Osteoblast (primary cell): ENCODE measurements at places on chromosomes 1 and 21. TPM values are rescaled to one million over a fixed set of nuclear protein-coding genes. Genes with fewer than 3 reads are reported as not detected.

DNA sequence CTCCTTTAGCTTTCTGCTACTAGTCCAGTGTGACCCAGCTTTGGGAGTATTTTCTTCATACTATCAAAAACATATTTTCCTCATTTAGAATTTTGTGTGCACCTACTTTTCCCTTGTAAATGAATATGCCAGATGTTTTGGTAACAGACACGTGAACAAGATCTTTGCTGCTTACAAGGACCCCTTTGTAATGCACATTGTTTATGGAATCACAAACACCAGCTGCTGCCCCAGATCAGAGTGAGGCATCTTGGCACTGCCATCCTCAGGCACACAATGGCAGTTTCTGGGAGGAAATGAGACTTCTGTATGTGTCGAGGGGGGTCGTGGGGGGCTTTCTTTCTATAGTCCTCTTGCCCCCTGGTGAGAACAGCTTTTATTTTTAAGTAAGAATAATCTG lies 115.7 kb downstream of the RGL1 start:
- DNase-seq: no peak

DNA sequence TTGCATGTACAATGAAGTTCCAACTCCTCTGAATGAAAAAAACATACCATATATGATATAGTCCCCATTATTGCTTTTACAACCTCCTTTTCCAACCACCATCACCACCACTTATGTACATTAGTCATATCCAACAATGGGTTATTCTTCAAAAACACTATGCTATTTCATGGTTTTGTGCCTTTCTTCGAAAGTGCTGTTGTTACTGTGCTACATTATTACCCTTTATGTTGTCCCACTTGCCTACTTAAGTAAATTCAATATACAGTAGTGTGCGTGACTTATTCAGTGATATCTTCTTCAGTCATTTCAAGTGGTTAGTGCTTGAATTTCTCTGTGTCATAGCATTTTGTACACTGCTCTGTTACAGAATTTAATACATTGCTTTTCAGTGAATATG lies 105.3 kb downstream of the ASH1L start:
- DNase-seq: no peak

GRCh38 chr1:246748867-246749266 lies 24.7 kb downstream of the SCCPDH start:
- peak; percentile 58 for DNase-seq

DNA sequence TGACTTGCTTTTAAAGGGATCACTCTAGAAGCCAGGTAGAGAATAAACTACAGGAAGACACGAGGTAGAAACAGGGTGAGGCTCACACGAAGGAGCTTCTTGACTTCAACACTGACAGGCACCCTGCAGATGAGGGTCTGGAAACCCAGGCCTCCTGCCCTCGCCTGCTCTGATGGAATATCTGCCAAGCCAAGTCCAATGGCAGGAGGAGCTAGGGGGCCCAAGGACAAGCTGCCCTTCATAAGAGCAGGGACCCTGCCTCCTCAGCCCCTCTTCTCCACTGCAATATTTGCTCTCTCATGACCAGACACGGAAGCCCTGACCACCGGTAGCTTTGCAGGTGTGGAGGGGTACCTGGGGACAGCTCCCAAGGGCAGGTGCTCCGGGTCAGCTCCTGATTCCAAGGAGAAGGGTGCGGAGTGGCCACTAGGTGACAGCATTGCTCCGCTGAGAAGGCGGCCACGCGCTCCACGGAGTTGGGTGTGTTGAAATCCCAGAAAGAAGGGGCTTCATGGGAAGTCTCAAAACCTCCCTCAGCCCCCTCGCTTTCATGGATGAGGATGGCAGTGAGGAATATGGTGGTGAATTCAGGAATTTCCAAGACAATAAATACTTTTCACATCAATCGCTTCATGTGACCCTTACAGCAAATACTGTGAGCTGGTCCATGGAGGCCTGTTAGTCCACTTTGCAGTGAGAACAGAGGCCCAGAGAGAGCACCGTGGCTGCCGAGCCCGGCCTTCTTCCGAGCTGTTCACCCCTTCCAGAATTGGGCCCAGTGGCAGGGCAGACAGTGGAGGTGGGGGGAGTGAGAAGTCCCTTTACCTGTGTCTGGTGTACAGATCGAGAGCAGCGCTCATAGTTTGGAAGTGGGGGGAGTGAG lies 33.2 kb upstream of the PAX7 start:
- peak; percentile 89 for DNase-seq

- DNase-seq: peak; percentile 89
Measured at GRCh38 chr1:44784094-44785028, 3.6 kb downstream of the BEST4 start.

DNA sequence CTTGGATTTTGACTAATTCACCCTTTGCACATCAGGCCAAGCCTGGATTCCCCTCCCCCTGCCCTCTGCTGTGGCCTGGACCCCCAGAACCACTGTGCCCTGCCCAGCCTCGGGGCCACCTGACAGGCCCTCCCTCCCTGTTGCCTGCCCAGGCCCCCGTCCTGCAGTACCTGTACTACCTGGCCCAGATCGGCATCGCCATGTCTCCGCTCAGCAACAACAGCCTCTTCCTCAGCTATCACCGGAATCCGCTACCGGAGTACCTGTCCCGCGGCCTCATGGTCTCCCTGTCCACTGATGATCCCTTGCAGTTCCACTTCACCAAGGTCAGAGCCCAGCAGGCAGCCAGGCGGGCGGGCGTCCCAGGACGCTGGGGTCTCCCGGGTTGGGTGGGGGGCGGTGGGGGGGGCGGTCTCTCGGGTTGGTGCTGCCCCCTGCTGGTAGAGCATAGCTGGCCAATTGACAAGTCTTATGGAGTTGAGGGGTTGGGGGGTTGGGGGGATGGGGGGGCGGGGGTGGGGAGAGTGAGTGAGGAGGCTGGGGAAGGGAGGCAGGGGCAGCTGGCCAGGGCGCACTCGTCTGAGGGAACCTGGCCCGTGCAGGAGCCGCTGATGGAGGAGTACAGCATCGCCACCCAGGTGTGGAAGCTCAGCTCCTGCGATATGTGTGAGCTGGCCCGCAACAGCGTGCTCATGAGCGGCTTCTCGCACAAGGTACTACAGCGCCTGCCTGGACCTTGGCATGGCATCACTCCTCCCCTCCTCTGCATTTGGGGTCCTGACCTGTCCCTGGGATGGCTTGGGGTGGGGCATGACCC lies 10.7 kb downstream of the AMPD2 start:
- peak; percentile 87 for DNase-seq

GRCh38 chr21:18129526-18129925 lies 115.1 kb upstream of the CHODL start:
- no peak for DNase-seq

- DNase-seq: no peak
Measured at GRCh38 chr1:201528631-201529252, 10.2 kb upstream of the NAV1 start.

DNA sequence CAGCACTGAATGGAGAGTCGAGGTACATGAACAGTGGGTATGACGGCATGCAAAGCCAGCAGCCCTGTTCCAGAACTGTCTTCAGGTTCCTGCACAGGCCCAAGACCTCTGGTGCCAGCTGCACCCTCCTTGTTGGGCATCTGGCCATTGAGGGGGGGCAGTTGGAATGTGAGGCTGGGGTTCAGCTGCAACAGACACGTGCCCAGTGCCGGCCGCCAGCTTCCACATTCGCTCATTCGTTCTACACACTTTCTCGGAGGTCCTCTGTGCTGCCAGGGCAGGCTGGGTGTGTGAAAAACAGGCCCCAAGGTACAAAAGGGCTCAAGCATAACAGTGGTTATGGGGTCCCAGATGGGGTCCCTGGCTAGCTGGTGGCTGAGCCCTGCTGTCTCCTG lies 37.9 kb upstream of the SLC19A1 start:
- peak; percentile 76 for DNase-seq

DNA sequence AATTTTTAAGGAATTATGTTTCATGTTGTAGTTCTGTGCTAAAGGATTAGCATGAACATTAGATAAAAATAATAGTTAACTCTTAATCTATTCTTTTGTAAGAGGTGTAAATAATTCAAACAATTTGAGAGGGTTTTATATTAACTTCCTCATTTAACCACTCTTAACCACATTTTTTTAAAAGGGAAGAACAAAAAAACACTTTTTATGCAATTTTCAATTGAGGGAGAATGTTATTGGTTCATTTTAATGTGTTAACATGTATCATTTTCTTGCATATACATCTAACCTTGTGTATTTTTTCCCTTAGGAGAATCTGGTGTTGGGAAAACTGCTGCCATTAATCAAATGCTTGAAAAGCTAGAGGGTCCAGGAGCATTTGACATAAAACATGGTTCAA lies 169.0 kb downstream of the LBR start:
- no peak for DNase-seq

- no peak for DNase-seq
Measured at GRCh38 chr1:8831340-8831739, 13.9 kb upstream of the RERE start.

DNA sequence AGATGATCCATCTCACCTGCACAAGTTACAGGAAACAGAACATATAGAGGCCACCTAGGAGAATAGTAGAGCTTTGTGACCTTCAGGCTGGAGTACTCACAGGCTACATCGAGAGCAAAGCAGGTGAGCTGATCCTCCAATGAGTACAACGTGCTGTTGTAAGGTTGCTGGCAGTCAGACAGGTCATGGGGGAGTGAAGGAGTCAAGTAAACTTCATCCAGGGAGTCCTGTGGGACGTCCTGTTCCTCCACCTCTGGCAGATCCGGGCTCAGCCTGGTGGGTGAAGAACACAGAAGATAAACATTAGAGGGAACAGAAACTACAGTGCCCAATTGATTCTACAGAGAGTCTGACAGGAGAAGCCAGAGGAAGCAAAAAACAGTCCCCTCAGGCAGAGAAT lies 62.5 kb downstream of the PRKAB2 start:
- DNase-seq: no peak

GRCh38 chr1:175918364-175918801 lies 175.0 kb upstream of the TNR start:
- DNase-seq: no peak

GRCh38 chr1:15714406-15715136 lies 21.5 kb upstream of the SLC25A34 start:
- peak; percentile 88 for DNase-seq

GRCh38 chr1:108749081-108749480 lies 2.6 kb downstream of the STXBP3 start:
- DNase-seq: no peak

DNA sequence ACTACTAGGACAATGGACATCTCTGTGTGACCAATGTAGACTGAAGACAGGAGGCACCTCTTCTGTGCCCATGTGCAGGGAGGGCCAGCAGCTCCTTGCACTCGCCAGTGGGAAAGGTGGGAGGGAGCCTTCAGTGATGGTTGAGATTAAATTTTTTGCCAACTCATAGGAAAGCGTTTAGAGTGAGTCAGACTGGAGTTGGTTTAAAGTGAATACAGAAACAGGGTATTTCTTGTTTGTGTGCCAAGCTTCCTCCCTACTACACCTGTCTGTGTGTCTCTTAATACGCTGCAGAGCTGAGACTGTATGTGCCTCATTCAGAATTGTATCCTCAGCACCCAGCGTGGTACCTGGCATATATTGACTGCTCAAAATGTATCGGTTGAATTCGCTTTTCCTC lies 13.5 kb upstream of the COL16A1 start:
- peak; percentile 79 for DNase-seq

- no peak for DNase-seq
Measured at GRCh38 chr21:22691658-22692057, 1693.4 kb downstream of the NCAM2 start.

- no peak for DNase-seq
Measured at GRCh38 chr1:37609002-37609401, 13.3 kb upstream of the GNL2 start.

- no peak for DNase-seq
Measured at GRCh38 chr1:80534606-80535360, 1266.0 kb upstream of the ADGRL2 start.

- DNase-seq: no peak
Measured at GRCh38 chr1:112253366-112253765, 142.6 kb upstream of the CTTNBP2NL start.

DNA sequence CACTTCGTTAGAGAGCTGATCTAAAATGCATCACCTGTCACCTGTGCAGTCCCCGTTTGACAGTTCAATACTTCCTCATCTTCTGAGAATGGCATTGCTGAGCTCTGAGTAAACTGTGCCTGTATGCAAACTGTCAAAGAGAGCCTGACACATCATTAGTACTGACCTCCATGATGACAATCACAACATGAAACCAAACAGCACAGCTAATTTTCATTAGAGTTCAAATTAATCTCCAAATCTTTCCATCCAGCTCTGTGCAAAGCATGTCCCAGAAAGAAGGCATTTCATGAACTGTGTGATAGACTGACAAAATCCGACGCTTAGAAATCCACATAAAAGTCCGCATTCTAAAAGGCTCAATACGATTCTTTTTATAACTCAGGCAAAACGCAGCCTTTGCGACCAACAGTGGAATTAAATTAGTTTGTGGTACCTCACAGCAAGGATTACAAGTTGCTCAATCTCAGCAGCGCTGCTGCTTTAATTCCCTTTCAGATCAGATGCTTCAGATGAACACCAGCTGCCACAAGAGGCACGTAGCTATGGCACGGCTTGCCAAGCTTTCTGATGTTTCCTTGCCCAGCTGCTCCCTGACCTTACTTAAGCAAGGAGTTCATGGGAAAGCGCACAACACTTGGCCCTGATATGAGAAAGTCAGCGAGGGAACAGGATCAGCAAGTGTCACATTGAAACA lies 765.5 kb upstream of the PRMT6 start:
- no peak for DNase-seq

- no peak for DNase-seq
Measured at GRCh38 chr21:18772404-18772803, 368.8 kb upstream of the TMPRSS15 start.

DNA sequence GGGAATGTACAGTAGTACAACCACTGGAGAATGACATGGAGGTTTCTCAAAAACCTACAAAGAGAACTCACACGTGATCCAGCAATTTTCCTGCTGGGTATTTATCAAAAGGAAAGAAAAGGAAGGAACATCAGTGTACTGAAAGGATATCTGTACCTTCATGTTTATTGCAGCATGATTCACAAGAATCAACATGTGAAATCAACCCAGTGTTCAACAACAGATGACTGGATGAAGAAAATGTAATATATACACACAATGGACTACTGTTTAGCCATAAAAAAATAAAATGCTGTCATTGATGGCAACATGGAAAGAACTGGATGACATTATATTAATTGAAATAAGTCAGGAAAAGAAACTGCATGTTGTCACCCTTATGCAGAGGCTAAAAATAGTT lies 19.0 kb upstream of the CYP4A11 start:
- DNase-seq: no peak

GRCh38 chr1:226054519-226055327 lies 7.8 kb upstream of the H3-3A start:
- no peak for DNase-seq

DNA sequence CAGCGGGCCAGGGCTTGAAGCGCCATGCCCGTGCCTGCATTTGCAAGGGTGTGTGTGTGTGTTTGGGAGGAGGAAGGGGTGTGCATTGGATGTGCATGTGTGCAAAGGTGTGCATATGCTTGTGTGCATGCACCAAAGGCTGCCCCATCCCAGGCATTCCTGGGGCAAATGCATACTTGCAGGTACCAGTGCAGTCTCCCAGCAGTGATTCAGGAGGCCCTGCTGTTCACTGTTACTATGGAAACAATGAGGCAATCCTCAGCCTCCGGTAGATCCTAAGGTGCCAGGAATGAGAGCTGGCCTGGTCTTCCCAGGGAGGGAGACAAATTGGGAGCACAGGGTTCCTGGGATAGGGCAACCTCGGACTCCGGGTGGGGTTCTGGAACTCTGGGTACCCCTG lies 7.5 kb upstream of the FNDC5 start:
- peak; percentile 92 for DNase-seq

The NIT1 gene
- 23.9 and 28.0 TPM in 2 replicates for total RNA-seq

The CLCNKA gene
- not detected in 2 replicates for total RNA-seq

The AMY1A gene
- not detected in 2 replicates for total RNA-seq

The OR2L8 gene
- not detected in 2 replicates for total RNA-seq

The SYDE2 gene
- 13.0 and 13.8 TPM in 2 replicates for total RNA-seq

The FAM72D gene
- total RNA-seq: under 0.01 TPM in 1 of 2 replicates, not detected in the other

The C1orf216 gene
- 25.3 and 26.8 TPM in 2 replicates for total RNA-seq
